ENCODE measurements at places on chromosomes 5 and 9. TPM values are rescaled to one million over a fixed set of nuclear protein-coding genes. Genes with fewer than 3 reads are reported as not detected.

The SLC1A3 gene
- total RNA-seq, result 12.4 TPM

GRCh38 chr5:93909356-93909755 lies 168.0 kb upstream of the POU5F2 start:
- no peak for DNase-seq

The NR5A1 gene
- total RNA-seq, result not detected

DNA sequence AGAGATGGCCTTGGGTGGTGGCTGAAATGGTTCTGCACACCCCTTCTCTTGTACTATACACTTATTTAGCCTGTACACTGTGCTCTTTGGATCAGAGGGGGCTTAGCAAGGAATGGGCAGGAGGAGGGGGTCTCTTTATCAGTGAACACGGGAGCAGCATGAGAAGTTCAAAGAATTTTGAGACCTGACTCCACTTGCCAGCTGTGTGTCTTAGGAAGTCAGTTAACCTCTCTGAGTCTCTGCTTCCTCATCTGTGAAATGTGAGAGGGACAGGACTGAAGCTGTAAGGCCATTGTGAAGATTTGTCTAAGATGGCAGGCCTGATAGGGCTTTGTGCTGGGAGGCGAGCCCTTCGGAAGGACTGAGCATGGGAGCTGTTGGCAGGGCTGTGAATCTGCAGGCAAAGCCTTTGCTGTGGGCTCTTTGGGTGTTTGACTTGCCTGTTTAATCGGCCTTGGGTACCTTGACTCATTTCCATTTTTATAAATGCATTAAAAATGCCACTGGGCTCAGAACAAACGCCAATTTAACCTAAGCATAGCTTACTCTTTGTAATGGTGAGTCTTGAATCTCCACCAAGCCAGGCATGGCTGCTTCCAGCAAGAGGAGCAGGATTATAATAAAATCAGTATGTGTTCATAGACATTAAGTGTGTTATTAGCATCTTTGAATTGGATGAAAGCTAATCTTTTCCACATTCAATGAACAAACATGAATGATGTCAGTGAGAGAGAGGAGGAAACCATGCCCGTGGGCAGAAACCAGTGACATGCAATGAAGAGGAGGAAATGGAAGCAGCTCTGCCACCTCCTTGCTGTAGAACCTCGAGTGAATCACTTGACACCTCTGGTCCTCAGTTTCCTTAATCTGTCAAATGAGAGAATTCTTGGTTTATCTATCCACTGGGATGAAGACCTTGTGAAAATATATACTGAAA lies 89.4 kb downstream of the MACROH2A1 start:
- DNase-seq, result no peak

DNA sequence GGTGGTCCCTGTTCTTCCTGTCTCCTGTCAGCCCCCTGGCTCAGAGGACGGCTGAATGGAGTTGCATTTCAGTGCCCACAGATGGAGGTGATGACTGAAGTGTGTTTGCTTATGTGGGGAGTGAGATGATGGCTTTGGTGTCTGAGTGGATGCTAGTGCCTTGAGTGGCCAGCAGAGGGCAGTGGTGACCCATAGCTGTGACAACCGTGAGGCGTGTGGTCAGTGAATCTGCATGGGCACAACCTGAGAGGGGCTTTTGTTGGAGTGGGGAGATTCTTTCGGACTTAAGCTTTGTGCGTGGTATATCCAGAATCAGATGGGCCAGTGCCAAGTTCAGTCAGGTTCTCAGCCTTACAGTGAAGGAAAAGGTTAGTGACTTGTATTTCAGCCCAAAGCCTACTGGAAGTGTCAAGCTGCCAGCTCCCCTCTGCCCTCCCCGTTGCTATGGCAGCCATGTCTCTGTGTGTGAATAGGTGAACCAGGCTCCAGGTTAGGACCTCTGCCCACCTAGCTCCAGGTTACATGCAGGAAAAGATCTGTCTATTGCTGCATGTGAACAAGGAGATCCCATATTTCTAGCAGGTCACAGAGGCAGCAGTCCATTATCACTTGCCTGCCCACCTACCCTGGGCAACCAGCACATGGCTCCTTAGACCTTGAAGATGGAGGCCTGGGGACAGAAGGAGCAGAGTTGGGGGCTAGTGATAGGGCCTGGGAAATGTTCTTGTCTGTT lies 14.7 kb upstream of the CXXC5 start:
- DNase-seq, result peak; percentile 90

GRCh38 chr5:132915681-132916080 lies 42.2 kb downstream of the LEAP2 start:
- no peak for DNase-seq

DNA sequence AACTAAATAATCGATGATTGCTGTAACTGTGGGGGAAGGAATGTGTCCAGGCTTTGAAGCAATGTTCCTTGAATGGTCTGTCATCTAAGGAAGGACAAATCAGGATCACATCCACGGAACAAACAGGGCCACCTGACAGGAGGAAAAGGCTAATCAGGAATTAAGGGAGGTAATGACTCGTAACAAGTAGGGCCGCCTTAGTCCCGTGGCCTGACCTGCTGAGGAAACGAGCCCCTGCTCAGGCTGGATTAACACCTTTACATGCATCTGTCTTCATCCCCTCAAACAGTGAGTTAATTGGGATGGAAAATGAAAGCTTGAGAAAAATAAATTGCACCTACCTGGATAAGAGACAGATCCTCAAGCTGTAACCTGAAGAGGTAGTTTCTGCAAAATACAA lies 227.8 kb downstream of the SEMA5A start:
- DNase-seq, result no peak

The SVEP1 gene
- total RNA-seq, result 74.6 TPM
